Neuronal stem cell (in vitro differentiated cells): ENCODE measurements at places on chromosomes 2 and 18.

DNA sequence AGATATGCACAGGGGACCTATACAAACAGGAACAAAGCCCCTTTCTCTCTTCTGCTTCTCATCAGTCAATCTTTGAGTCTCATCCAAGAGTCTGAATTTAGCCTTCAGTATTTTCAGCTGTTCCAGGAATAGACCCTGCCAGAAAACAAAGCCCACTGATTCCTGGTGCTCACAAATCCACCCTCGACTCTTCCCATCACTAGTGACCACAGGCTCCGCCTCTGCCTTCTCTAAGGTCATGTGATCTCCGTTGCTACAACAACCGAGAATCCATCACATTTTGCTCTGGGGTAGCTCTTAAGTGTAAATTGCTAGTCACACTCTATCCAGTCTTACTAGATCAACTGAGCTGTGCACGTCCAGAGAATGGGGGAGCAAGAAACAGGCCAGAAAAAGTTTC, 46.4 kb upstream of the SPTBN1 start:
- DNase-seq = no peak

DNA sequence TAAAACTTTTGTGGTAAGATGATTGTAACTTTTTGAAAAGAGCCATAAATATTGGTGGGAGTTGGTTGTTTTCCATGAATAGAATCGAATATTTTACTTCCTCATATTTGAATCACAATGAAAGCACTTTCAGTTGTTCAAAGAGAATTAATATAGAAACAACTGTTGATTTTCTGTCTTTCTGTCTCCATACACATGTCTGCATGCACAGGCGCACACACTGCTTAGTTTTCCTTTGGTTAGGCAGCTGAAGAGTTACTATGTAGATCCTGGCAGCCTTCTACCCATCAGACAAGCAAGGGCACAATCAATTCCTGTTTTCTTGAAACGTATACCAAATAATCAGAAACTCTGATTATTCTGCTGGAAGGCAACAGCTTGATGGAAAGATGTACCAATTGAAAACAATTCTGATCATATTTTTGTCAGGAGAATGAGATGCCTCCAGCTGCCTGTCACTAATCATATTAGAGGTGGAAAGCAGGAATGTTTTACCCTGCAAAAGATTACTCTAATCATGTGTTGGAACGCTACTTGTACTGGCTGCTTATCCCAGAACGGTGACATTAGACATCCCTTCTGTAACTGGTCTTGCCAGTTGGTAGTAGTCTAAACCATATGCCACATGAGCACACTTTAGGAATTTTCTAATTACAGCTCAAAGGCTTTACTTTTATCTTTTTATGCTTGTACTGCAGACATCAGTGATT, 24.0 kb downstream of the SPATS2L start:
- no peak for DNase-seq

DNA sequence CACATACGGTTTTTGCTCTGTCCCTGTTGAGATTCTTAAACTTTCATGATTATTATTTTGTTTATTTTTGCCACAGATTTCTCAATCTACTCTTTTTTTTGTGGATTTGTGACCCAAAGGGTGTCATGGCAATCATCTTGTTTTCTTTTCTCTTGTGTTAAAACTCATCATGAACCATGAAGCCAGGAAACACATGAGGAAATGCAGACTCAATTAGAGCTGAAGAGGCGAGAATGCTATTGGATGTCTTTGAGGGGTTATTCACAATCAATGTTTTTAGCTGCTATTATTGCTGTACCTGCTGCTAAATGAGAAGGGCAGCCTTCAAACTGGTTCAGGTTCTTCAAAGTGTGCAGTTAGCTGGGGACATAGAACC, 99.5 kb upstream of the MMADHC start:
- DNase-seq = no peak

GRCh38 chr2:202361108-202361507, 15.0 kb upstream of the BMPR2 start:
- DNase-seq = no peak

- DNase-seq = no peak
These were observed 6.5 kb upstream of the IMPA2 start for GRCh38 chr18:11974741-11975325.

- DNase-seq = no peak
These were observed 168.6 kb downstream of the ETAA1 start for GRCh38 chr2:67565761-67566160.

DNA sequence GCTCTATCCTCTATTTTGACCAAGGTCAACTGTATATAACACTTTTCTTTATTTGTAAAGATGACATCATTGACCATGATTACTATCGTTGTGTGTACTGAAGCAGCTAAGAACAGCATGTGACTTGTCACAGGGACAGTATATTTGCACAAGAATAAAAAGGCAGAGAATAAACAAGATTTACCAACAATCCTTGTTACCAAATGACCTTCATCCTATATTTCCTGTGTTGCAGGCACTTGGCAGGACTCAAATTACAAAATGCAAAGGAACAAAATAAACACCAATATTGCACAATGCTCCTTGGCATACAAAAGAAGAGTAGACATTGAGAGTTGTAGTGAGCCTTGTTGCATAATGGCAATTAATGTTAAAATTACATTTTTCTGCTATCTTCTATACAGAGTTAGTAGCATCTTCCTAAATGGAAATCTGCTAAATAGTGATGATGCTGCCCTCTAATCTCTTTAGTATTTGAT, 61.8 kb downstream of the RFTN2 start:
- no peak for DNase-seq

GRCh38 chr2:141341444-141341843, 789.4 kb downstream of the LRP1B start:
- no peak for DNase-seq

DNA sequence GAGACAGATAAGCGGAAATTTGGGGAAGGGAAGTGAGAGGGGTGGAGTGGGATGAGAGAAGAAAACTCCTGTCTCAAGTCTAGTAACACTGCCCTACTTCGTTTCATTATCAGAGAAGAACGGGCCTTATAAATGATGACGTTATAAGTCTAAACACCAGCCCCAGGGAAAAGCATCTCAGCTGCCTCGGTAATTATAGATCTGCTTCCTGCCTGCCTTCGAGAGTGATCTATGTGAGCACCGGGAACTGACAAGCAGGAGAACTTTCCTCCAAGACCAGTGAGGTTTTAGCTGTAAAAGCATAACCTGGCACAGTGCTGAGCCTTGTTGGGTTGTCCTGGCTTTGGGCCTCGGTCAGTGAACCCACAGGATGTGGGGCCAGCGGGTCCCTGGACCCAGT, 227.9 kb upstream of the SIX2 start:
- no peak for DNase-seq

DNA sequence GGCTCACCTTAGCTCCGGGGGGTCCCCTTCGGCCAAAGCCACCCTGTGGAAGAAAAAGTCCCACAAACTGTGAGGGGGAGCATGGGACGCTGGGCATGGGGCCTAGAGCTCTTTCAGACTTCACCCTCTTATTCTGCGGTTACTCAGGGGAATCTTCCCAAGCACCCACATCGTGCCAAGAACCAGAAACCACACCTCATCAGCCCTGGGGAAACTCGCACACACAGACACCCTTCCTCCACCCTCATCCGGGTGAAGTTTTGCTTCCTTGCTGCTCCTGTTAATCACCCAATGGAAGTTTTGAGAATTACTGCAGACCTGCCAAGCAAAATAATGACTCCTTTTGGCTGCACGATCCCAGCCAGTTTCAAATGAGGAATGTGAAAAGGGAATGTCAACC, 59.1 kb downstream of the COL6A3 start:
- DNase-seq = no peak

DNA sequence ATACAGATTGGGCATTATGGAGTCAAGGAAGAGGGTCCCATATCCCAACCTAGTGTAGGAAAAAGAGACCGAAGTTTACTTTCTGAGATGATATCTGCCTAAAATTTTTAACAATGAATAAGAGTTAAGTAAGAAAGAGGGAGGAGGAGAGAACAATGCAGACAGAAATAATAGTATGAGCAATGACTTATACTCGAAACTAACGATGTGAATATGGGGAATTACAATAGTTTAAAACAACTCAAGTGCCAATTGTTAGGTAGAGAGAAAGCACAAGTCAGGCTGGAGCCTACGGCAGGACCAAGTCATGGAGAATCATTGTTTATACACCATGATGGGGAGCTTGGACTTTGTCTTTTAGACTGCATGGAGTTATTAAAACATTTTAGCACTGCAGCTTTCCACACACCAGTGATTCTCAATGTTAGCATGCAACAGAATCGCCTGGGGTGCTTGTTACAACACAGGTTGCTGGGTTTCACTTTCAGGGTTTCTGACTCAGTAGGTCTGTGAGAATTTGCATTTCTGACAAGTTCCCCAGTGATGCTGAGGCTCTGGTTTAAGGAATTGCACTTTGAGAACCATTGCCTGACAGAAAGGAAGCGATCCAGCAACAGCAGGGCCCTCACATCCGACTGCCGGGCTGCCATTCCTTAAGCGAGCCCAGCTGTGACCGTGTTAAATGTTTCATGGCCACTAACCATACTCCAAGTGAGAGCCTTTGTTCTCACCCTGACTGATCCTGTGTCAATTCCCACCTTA, 511.2 kb downstream of the DCDC2C start:
- DNase-seq = no peak

GRCh38 chr2:191051177-191051576, 37.2 kb upstream of the STAT1 start:
- DNase-seq = no peak

DNA sequence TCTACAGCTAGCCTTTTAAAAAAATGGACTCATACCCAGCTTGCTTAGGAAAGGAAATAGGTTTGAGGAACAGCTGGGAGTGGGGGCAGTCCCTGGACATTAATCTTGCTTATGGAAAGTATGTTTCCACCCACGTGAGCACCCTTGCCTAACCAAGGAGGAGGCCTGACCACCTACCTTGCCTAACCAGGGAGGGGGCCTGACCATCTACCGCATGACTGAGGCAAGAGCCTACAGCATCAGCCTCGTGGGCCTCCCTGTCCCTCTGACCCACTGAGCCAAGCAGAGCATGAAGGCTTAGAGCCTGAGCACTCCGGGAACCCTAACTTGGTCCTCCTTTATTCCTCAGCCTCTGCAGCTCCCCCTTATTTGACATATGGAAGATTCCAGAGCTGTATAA, 20.2 kb downstream of the PRKAG3 start:
- DNase-seq = no peak
